AG10803 (cell line): ENCODE measurements at places on chromosomes 1 and 21.
A peak's percentile ranks its signal among the peaks of the same experiment; 100 is the strongest.

- no peak for DNase-seq
These were observed 6.3 kb downstream of the IKBKE start for GRCh38 chr1:206476591-206476990.

DNA sequence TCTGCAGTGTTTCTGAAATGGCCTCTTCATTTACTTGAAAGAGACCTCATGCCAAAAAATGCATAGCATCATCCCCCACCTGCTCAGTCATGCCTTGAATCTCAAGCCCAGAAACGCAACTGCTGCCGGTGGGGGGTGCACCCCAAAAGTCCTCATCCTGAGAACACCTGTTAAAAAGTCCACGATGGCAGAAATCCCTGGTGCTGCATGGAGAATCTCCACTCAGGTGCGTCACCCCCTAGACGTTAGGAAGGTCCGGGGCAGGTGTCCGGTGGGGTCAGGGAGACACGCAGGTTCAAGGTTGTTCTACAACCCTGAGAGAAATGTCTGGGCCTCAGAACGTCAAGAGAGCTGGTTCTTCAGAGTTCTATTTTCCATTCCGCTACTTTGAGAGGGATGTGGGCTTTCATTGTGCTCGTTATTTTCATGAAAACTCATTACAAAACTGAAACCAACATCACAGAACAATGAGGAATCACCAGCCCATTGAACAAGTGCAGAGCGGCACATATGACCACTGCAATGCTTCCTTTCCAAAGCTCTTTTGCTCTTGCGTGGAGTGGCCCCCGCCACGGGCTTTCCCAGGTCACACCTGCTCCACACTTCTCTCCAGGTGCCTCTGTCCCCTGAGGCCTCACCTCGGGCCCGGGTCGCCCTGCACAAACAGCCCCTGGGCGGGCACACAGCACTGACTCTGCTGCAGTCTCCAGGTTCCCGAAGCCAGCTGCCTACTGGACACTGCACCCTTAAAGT is 201.9 kb downstream of the TOMM20 start:
- no peak for DNase-seq

GRCh38 chr1:107821340-107821739 is 143.6 kb downstream of the VAV3 start:
- DNase-seq: no peak

- DNase-seq: no peak
These were observed 511 bp upstream of the INPP5B start for GRCh38 chr1:37947364-37947763.

DNA sequence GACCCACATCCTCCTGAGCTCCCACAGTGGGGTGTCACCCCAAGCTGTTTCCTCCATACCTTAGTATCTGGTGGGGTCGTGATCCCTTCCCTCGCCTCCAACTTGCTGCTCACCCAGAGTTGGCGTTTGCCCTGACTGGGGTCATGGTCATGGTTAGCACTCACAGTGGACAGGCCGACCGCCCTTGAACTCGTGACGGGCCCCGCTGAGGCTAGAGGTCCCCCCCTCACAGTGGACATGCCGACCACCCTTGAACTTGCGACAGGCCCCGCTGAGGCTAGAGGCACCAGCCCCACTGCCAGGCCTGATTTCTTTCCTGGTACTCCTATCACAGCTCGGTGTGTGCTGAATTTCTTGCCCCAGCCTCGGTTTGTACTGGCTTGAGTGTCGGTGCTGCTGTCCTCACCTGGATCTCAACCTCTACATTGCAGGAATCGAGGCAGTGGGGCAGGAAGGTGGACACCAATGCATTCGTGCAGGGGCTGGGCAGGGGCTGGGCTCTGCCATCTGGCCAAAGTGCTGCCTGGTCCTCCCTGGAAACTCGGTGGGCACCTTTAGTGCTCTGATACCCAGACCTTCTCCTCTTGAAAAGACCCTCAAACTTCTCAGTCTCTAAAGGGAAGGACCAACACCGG is 37.5 kb upstream of the AJAP1 start:
- no peak for DNase-seq

DNA sequence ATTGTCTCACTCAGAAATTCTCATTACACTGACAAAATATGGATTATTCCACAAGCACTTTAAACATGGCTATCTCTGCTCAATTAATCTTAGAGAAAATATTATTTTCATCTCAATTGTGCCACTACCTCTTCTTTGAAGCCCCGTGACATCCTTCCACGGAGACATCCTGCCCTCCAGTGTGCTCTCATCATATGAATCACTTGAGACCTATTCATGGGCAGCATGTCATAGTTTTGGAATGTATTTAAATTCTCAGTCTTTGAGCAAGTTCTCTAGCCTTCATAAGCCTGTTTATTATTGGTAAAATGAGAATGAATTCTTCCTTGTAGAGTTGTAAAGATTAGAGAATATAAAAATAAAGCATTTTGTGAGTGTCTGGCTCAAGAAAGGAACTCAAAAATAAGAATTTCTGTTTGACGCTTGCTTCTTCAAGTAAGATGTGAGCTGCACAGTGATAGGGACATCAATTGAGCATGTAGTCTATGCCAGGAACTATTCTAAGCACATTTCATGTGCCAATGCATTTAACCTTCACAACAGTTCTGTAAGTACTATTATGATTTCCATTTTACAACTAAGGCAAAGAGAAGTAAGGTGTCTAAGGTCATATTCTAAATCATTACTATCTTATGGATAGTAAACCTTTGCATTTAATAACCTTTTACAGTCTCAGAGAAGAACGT is 557.4 kb upstream of the ZRANB2 start:
- DNase-seq: peak; percentile 70

DNA sequence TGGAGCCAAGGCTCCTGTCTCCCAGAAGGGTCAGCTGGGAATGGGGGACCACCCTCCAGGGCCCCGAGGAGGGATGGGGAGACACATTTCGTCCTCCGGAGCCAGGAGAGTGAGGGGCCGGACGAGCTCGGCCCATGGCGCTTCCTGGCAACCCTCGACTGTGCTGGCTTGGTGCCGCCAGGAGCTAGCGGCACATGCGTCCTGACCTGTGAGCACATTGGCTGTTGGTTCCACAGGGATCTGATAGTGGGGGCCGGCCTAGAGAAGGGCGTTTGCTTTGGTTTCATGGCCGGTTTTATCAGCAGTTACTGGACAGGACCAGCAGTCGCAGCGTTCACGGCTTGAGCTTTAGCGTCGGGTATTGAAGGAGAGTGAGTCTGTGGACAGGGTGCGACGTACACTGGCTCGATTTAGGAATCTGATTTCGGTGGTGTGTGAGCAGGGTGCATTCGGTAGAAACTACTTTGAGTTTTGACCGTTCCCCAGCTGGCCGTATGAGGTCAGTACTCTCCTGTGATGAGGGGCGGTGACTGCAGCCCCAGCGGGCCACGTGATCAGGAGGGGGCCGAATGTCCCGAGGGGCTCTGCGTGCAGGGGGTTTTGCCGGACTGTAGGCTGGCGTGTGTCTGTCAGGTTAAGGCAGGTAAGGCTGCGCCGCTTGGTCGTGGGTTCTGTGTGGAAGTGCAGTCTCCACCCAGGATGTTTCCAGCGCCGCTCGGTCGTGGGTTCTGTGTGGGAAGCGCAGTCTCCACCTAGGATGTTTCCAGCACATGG is 18.7 kb downstream of the FAAP20 start:
- no peak for DNase-seq

DNA sequence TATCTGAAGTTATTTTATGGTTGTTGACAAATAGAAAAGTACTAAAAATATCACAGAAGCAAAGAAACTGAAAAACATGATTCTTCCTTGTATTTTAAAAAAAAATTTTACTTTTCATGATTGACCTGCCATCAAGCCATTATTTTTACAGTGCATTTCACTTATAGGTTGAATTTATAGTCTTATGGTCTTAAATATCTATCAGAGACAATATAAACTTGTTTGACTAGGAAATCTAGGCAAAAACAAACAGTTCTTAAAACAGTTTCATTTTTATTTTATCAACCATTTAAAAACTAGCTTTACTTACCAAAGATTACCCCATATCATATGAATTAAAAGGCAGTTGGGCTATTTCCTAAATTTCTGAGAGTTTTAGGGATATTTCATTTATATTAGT is 59.2 kb downstream of the SLC16A1 start:
- DNase-seq: no peak

- DNase-seq: peak; percentile 32
These were observed 45.3 kb downstream of the GPATCH2 start for GRCh38 chr1:217585577-217585976.

- DNase-seq: no peak
These were observed 34.8 kb upstream of the RNF187 start for GRCh38 chr1:228452194-228453021.

DNA sequence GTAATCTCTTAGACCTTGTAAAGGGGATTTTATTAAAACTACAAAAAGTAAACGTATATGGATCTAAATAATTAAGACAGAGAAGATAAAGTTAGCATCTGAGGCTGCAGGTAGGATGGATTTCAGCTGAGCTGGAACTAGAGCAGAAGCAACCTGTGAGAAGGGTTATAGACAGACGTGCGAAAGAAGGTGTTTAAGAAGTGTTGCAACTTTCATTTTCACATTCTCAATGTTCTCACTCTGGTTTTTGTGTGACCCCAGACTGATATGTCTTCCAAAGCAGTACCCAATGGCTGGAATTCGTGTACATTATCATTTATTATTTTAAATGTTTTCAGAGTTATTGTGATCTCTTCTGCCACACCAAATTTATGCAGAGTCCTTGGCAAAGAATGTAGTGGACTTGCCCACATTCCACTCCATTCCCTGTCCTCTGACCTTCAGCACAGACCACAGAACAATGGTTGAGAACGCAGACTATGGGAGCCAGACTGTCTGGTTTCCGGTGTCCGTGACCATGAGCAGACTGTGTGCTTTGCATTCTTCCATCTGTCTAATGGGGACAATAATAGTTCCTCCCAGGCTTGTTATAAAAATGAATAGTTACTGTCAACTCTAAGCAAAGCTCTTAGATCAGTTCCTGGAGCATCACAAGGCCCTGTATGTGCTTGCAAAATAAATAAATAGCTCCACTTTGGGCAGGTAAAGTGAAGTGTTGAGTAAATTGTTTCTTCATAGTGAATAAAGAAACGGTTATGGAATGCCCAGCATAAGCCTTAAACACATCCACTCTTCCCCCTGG is 140.6 kb upstream of the SAMSN1 start:
- DNase-seq: no peak

DNA sequence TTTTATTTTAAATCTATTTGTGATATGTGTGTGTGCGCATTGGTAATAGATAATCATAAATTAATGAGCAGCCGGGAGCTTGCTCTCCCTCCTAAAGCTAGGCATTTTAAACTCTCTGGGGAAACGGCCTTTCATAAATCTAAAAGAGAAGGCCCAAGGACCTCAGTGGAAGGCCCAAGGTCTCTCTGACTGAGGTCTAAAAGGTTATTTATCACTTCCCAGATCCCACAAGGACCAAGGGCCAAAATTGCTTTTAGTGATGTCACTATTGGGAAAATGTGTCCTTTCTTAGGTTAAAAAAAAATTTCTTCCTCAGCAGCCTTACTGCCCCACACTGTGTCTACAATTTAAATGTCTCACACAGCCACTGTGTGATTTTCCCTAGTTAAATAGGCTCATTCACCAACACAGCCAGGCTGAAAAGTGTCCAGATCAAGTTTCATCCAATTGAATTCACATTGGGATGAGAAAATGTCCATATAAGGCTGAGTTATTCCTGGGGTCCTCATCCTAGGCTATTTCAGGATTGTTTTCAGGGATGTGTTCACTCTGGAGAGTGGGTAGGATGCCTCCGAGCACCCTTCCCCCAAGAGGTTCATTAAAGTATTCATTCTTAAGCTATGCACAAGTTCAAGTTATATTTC is 46.1 kb downstream of the SLC44A3 start:
- DNase-seq: peak; percentile 50

DNA sequence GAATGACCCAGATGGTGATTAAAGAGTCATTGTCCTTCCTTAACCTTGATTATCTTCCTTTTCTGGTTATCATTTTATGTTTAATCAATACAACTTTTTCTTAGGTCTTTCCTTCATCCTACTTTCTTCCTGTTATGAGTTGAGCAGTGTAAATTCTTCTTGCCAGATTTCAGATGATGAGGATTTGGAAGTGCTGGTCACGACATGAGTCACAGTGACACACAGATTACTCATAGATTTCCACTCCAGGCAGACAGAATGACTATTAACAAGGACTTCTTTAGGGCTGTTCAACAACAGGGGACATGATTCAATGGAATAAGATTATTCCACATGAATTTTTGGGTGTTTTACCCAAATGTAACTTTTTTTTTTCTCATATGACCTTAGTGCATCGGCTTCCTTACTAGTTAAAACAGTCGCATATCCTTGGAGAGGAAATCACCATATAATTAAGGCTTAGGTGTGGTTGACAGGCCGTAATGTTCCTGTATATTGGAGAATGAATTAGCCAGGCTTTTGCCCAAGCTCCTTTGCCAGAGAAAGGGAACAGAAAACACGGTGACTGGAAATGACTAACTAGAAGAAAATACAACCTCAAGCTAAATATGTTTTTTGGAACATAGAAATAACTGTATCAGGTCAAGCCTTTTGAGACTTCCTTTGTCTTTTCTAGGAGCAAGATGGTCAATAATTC is 44.2 kb downstream of the PRRX1 start:
- DNase-seq: peak; percentile 96

GRCh38 chr1:47324682-47325081 is 8.9 kb upstream of the CMPK1 start:
- no peak for DNase-seq

DNA sequence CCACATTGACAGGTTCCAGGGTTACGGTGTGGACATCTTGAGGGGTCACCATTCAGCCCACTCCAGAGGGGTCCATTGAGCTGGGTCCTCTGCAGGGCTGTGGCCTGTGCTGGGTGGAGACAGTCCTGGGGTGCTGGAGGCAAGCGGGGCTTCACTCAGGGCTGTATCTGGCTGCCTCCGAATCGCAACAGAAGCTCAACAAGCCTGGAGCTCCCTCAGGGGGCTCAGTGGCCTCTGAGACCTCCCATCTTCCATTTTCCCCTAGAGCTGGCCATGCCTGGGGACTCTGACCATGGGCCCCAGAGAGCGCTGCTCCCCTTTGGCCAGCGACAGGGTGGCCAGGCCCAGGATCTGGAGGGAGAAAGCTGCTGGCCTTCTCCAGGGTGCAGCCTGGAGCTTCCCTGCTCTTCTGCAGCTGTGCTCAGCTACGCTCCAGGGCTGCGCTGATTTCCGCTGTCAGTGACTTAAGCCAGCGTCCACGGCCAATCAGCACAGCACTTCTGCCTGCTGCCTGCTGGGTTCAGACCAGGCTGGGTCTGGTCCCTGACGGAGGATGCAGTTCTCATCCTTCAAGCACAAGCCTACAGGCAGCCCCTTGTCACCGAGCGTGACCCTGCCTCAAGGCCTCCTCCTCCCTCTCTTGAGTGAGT is 45.0 kb upstream of the ADARB1 start:
- DNase-seq: peak; percentile 50

DNA sequence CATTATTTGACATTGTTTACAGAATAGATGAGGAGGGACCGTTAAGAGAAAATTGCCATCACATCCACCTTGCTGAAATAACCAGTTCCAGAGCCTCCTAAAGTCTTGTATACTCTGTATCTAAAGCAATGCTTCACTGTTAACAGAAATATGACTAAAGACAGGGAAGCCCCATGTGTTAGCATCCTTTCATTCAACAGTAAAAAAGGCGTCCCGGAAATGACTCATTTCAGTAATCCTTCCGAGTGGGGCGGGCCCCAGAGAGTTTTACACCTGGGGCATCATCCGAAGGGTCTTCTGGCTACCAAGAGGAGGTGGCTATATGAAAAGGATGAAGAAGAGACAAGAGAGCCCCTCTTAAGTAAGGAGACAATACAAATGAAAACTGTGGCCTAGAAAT is 227.2 kb downstream of the SLC45A1 start:
- no peak for DNase-seq

GRCh38 chr1:90925928-90926869 is 95.6 kb downstream of the ZNF644 start:
- DNase-seq: peak; percentile 41

GRCh38 chr1:244598611-244599010 is 54.3 kb upstream of the DESI2 start:
- DNase-seq: no peak

GRCh38 chr1:29392036-29392435 is 155.7 kb downstream of the PTPRU start:
- no peak for DNase-seq
